ENCODE measurements at places on chromosomes 4 and X. TPM values are rescaled to one million over a fixed set of nuclear protein-coding genes. Genes with fewer than 3 reads are reported as not detected.

The ZNF157 gene
- 0.17 TPM for total RNA-seq

The CT45A9 gene
- not detected for total RNA-seq

The FRG1 gene
- total RNA-seq, result 30.3 TPM

The IGFBP7 gene
- 108 TPM for total RNA-seq

The ARHGAP24 gene
- total RNA-seq, result 40.5 TPM

The CXCL3 gene
- 2.5 TPM for total RNA-seq

The RAB41 gene
- total RNA-seq, result not detected

The UNC5C gene
- 3.9 TPM for total RNA-seq

The SGMS2 gene
- 63.7 TPM for total RNA-seq

The UGT2B7 gene
- not detected for total RNA-seq

The SPARCL1 gene
- 2.3 TPM for total RNA-seq

The APLN gene
- total RNA-seq, result 0.17 TPM

The BEX1 gene
- not detected for total RNA-seq

The CITED1 gene
- total RNA-seq, result 0.17 TPM

The ARHGAP36 gene
- total RNA-seq, result not detected

The SULT1E1 gene
- total RNA-seq, result not detected

The BBS12 gene
- 7.4 TPM for total RNA-seq

The PGK1 gene
- total RNA-seq, result 134 TPM

All from fibroblast of lung (primary cell).